ENCODE measurements at places on chromosomes 11 and 22.

- peak; percentile 13 for DNase-seq
Observed at GRCh38 chr22:36816636-36817524, at the start of gene PVALB. Gene PVALB (minus strand): TSS chr22:36817035. CDS start chr22:36817005, 30 bp downstream.

- DNase-seq: no peak
Observed at GRCh38 chr11:95877291-95877690, 46.6 kb downstream of the MTMR2 start.

DNA sequence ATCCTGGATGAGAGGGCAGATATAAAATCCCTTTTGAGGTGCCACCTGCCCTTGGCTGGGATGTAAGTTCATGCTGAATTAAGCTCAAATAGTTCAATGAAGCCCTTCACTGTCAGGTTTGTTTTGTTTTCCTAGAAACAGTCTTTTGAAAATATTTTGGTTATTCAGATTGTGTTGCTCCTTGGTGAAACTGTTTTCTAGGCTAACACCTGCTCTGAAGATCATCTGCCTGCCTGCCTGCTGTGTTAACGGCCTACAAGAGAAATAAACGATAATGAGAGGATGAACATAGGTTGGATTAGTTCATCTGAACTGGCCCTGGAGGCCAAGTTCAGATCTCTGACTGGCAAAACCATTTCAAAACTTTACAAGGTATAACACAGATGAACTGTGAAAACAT lies 67.4 kb downstream of the ZBTB44 start:
- no peak for DNase-seq

DNA sequence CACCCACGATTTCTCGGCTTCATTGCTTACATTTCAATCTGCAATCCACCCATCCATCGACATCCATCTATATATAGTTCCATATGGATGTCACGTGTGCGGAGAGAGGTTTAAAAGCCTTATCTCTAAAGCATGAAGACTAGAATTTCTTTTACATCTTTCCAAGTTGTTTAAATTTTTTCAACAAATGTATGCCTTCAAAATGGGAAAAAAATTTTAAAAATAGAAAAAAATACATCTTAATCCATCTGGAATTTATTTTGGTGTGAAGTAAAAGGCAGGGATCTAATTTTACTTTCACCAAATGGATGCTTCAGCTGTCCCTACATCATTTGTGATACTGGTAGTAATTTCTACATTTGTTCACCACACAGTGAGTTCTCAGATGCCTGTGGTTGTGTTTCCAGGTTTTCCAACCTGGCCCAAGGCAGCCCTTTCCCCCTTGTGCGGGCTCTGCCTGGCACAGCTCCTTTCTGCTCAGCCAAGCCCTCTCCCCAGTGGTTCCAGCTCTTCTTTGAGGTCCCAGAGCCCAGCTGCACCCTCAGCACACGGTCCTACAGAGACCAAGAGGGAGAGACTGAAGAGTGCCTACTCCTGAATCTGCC lies 37.6 kb upstream of the KLHL35 start:
- no peak for DNase-seq

- DNase-seq: no peak
Observed at GRCh38 chr11:129610125-129610524, 205.5 kb upstream of the TMEM45B start.

DNA sequence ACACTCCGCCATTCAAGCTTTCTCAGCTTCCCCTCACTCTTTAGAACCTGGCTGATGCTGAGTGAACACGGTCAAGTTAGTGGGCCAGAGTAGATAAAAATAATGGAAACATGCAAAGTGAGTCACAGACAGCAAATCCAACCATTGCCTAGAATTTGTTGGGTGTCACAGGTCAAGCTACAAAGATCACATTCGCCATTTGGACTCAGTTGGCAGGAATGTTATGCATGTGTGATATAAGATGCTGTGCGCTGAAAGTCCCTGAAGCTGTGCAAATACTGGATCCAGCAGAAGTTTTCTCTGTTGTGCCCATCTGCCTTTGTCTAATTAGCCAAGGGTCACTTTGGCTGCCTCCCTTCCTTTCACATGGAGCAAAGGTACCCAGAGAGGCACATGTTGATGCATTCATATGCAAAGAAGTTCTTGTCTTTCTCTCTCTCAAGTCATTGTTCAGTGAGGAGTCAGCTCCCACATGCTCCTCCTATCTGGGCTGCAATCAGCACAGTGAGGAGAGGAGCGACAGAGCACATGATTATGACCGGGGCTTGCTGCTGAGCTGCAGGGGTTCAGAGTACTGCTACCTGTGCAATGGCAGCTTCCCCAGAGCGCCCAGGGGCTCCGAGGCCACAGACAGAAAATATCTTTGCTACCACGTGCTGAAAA lies 39.7 kb downstream of the FLI1 start:
- DNase-seq: no peak

DNA sequence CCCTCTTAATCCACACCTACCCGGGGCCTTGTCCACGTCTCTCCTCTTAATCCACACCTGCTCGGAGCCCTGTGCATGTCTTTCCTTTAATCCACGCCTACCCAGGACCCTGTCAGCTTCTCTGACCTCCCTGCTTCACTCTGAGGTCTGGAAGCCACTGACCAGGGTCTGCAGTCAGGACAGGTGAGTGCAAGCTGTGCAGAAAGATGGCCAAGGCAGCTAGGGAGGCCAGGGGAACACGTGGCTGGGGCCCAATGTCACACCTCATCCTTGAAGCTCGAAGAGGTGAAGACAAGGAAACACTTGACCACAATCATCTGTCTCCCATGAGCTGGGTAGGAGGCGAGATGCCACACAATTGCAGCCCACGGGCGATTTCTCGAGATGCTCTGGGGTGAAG lies 1516.9 kb downstream of the BRD1 start:
- no peak for DNase-seq

DNA sequence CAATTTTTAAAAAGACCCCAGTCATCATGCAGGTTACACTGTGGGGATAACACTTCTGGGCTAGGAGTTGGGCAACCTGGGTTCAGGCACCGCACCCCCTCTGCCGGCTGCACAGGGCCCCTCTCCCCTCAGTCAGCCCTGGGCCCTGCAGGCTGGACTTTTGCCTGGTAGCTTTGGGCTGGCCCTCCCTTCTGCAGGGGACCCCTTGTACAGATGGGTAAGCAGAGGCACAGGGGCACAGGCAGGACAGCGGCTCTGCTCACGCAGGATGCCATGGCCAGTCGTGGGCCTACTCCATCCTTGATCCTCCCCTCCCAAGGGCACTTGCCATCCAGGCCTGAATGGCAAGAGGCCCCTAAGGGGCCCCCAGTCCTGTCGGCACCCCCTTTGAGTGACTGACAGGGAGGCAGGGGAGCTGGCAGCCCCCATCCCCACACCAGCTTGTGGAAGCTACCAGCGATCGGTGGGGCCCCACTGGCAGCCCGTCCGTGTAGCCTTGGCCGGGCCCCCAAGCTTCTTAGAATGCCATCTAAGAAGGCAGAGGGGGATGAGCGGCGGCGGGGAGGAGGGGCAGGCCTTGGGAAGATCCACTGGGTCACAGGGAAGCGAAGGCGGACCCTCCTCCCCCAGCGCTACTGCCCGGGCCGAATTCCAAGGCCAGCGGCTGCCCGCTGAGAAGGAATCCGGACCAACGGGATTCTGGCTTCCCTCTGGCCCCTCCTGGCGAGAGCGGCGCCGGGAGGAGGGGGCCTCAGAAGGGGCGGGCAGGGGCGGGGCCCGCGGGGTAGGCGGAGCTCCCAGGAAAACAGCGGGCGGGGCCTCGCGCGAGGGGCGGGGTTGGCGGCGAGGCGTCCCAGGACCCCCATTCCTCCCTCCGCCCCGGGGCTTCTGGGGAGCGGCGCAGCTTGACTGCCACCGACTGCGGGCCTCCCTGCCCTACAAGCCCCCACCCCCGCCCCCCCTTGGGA lies 6.8 kb upstream of the CHKA start:
- no peak for DNase-seq

DNA sequence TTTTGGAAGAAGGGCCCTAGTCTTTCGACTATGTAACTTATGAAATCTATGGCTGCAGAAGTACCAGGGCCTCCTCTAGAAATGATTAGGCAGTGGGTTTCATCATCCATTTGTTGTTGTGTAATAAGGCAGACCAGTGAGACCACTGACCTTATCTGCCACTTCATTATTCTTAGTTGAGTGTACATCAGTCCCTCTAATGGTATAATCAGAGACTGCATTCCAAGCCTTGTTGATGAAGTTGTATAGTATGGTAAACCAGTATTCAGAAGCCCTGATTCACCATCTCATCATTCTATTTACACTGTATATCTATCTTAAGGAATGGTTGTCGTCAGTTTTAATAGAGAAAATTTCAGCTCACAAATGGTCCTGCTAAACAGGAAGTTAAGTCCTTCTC lies 32.2 kb upstream of the GRIA4 start:
- no peak for DNase-seq

All from stimulated activated CD4-positive, alpha-beta T cell treated with anti-CD3 and anti-CD28 coated beads, Interleukin-2, amount 100 ng/mL, for 24 hours (primary cell).